CD8-positive, alpha-beta memory T cell (primary cell): ENCODE measurements at places on chromosomes 3 and 15. TPM values are rescaled to one million over a fixed set of nuclear protein-coding genes. Genes with fewer than 3 reads are reported as not detected.

GRCh38 chr3:42425736-42426407 lies 15.5 kb upstream of the LYZL4 start:
- H3K4me3 ChIP-seq = no peak overlapping the region
- no peak overlapping the region for H3K27ac ChIP-seq
- DNase-seq = no peak
- no peaks in the 10 kb centered on the region for H3K27me3 ChIP-seq
- H3K4me1 ChIP-seq = no peaks in the 10 kb centered on the region

DNA sequence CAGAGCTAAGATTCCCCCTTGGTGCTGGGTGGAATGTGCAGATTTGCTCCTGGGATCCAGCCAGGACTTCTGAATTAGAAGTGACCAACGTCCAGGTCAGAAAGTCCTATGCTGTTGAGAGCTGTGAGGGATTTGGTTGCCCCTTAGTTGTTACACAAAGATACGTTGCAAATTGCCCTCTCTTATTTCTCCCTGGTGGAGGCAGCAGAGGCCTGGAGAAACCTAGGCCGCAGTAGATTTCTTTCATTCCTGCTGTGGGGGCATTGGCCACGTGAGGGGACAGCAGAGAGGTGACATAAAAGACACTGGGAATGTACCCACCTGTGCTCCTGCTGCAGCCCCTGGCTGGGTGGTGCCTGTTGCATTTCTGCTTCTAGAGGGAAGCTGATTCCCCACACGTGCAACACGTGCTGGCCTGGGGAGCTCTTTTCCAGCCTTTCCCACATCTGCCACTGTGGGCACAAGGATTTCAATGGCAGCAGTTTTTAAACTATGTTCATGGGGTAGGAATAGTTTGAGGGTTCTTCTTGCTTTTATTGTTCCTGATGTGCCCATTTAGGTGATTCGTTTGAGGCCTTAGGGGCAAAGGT lies 65.7 kb downstream of the SYNM start:
- no peak for DNase-seq
- H3K36me3 ChIP-seq = no peaks in the 10 kb centered on the region
- no peak overlapping the region for H3K27ac ChIP-seq
- no peak overlapping the region for H3K4me3 ChIP-seq
- H3K4me1 ChIP-seq = no peaks in the 10 kb centered on the region
- no peaks in the 10 kb centered on the region for H3K27me3 ChIP-seq

DNA sequence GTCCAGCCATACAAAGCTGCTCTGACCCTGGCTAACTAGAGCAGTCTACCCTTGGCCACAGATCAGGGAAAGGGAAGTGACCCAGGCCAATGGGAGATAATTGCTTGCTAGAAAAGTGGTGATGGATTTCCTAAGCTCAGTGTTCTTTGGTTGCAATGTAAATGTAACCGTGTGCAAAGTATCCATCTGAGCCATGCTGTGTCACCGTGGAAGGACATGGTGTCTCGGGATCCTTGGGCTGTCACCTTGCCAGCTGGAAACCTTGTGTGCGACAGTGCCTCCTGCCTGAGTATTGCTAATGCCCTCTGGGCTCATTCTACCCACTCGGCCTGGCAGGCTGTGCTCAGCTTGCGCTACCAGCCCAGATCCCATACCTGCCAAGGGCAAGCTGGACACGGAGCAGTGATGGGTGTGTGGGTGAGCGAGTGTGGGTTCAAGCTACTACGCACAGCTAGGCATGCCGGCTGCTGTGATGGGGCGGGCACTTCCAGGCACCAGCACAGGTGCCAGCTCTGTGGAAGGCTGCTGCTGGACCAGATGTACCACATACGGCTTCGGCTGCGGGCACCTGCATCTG lies 10.7 kb upstream of the SIAH2 start:
- no peaks in the 10 kb centered on the region for H3K27me3 ChIP-seq
- no peak overlapping the region for H3K4me3 ChIP-seq
- no peak overlapping the region for H3K27ac ChIP-seq
- DNase-seq = no peak
- no peaks in the 10 kb centered on the region for H3K36me3 ChIP-seq

- H3K27me3 ChIP-seq = no peaks in the 10 kb centered on the region
- no peak for DNase-seq
- H3K36me3 ChIP-seq = no peaks in the 10 kb centered on the region
- H3K27ac ChIP-seq = no peak overlapping the region
- no peaks in the 10 kb centered on the region for H3K4me1 ChIP-seq
Measured at GRCh38 chr3:67534594-67534993, 119.8 kb downstream of the SUCLG2 start.

DNA sequence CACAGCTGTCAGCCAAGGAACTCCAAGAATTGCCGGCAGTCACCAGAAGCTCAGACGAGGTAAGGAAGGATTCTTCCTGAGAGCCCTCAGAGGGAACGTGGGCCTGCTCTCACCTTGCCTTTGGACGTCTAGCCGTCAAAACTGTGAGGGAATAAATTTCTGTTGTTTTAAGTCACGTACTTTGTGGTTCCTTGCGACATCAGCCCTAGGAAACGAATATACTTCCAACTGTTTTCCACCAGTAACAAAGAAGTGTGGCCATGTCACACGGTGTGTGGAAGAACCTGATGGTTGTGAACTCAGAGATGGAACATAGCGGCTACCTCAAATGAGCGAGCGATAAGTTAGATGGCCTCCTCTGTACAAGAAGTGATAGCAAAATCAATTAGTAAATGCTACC lies 41.0 kb upstream of the B3GNT5 start:
- H3K4me1 ChIP-seq = no peaks in the 10 kb centered on the region
- no peak overlapping the region for H3K27ac ChIP-seq
- no peaks in the 10 kb centered on the region for H3K27me3 ChIP-seq
- H3K4me3 ChIP-seq = no peak overlapping the region
- DNase-seq = no peak
- no peaks in the 10 kb centered on the region for H3K36me3 ChIP-seq

DNA sequence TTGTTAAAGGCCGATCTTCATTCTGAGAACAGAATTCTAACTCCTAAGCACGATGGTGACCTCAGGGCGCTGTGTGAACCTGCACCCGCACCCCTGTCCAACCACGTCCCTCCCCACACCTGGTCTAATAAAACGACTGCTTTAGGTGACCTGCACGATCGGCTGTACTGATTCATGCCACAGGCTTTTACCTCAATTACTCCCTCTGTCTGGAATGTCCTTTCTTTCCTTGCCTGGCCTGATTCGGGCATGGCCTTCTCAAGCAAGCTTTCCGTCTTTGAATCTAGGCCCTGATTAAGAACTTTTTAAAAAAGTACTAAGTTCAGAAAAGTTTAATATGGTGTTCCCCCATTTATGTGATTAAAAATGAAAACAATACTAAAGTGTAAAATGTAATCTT lies 842 bp upstream of the U2SURP start:
- H3K27ac ChIP-seq = peak overlapping the region; percentile 95
- DNase-seq = no peak
- H3K27me3 ChIP-seq = no peaks in the 10 kb centered on the region

DNA sequence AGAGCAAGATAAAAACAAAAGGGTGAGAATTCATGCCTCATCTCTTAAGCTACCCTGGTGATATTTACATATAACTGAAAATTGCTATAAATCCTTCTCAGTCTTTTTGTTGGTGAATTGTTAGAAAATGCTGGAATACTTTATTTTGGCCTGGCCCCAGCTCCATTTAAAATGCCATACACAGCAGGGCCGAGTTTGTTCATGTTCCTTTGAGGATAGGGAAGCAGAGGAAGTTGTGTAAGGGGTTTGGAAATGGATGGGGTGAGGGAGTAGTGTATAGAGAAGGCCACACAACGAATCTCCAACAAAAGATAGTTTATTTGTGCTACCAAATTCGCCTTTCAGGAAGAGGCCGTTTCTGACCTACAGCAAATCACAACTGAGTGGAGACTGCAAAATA lies 78.6 kb upstream of the ADAMTS9 start:
- H3K27ac ChIP-seq = no peak overlapping the region
- H3K4me3 ChIP-seq = no peak overlapping the region
- no peaks in the 10 kb centered on the region for H3K4me1 ChIP-seq
- no peaks in the 10 kb centered on the region for H3K27me3 ChIP-seq

- peaks cover 3% of the 10 kb centered on the region for H3K4me1 ChIP-seq
- no peak for DNase-seq
- H3K4me3 ChIP-seq = no peak overlapping the region
- H3K36me3 ChIP-seq = no peaks in the 10 kb centered on the region
Measured at GRCh38 chr3:58485801-58486435, 6.0 kb upstream of the KCTD6 start.

FBXW12 gene
- not detected for total RNA-seq

CNTN3 gene
- total RNA-seq = not detected

GRCh38 chr3:74531491-74531890 lies 83.0 kb downstream of the CNTN3 start:
- no peak overlapping the region for H3K4me3 ChIP-seq
- H3K27ac ChIP-seq = no peak overlapping the region
- no peak for DNase-seq
- H3K4me1 ChIP-seq = no peaks in the 10 kb centered on the region
